Large intestine (tissue), 12 donors: ENCODE measurements at places on chromosomes 16 and 17. TPM values are rescaled to one million over a fixed set of nuclear protein-coding genes. Genes with fewer than 3 reads are reported as not detected.

DNA sequence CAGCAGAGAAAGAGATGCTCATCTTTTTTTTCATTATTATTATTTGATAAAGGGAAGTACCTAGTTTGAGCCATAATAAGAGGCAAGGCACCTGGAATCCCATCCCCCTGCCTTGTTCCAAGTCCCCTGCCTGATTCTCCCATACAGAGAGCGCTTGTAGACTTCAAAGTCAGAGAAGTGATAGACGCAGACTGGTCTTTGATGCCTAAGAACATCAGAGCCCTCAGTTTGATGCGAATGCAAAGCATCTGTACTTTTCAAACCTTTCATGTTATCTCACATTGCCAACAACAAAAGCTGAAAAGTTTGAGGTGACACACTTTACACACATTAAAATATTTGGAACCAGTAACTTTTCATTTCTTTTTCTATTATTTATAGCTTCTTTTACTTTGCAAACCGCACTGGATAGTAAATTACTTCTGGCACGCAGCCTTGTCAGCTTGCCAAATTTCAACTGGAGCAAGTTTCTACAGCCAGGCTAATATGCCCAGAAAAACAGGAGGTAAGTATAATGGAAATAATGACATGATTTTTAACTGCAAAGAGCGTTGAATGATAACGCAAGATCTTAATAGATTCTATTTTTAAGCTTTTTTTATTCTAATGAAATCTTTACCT, 5.9 kb upstream of the UTP6 start:
- no peak for DNase-seq

DNA sequence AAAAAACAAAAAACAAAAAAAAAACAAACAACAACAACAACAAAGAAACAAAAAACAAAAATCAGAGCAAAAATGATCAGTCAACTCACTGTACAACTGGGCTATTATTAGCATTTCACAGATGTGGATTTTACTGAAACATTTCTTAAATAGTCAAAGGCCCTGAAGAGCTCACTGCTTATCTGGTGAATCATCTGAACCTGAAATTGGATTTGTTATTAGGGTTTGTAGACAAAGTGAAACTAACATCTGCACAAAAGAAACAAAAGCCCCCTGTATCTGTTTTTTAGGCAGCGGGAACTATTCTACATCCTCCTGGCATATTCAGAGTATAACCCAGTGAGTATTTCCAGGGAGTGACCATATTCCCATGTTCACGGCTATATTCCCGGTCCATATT, 32.6 kb upstream of the KSR1 start:
- no peak for DNase-seq

DNA sequence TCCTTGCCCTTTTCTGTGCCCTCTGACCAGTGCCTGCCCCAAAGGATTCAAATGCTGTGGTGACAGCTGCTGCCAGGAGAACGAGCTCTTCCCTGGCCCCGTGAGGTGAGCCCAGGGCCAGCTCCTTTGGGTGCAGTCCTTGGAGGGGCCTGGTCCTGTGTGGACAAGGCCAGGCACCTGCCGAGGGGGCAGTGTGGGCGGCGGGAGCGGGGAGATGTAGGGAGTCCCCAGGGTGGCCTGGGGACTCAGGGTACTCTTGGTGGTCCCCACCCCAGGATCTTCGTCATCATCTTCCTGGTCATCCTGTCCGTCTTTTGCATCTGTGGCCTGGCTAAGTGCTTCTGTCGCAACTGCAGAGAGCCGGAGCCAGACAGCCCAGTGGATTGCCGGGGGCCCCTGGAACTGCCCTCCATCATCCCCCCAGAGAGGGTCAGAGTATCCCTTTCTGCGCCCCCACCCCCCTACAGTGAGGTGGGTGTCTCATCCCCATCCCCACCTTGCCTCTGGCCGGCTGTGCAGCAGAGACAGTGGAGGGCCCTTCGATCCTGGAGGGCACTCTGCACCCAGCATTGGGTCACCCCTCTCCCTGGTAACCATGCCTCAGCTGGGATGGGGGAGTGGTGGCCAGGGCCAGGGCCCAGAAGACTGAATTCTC, 4.4 kb downstream of the TMEM92 start:
- DNase-seq, result no peak

DNA sequence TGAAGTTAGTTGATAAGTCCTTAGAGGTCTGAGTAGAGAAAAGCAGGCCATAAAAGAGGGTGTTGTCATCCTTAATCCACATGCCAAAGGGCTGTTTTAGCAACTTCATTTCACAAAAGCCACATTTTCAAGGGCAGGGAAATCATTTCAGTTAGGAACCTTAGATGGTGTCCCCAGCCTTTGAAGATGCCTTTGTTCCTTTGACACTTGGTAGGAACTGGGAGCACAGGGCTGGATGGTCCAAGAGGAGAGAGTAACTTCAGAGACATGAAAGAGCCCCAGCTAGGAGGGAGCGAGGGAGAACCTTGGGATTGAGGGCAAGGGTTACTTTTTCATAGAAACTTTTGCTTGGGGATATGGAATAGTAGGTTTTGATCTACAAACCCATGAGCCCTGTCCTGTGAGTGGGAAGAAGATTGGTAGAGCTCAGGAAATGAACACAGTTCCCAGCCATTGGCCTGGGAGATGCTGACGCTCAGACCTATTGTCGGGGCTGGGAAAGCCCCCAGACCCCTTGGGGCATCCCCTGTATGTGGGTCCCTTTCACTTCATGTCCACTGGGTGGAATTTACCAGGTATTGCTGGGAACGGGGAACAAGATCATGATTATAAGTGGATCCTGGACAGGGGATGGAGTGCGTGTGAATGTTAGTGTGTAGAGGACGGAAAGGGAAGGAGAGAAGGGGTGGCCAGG, 18.9 kb downstream of the MSI2 start:
- no peak for DNase-seq

- DNase-seq, result no peak
Measured at GRCh38 chr16:3001316-3001715, 11.4 kb upstream of the CLDN9 start.

GRCh38 chr16:54594601-54595391, 308.2 kb upstream of the IRX3 start:
- DNase-seq, result no peak

- DNase-seq, result peak; percentile 80
Measured at GRCh38 chr17:61494325-61495160, 42.3 kb downstream of the TBX4 start.

DNA sequence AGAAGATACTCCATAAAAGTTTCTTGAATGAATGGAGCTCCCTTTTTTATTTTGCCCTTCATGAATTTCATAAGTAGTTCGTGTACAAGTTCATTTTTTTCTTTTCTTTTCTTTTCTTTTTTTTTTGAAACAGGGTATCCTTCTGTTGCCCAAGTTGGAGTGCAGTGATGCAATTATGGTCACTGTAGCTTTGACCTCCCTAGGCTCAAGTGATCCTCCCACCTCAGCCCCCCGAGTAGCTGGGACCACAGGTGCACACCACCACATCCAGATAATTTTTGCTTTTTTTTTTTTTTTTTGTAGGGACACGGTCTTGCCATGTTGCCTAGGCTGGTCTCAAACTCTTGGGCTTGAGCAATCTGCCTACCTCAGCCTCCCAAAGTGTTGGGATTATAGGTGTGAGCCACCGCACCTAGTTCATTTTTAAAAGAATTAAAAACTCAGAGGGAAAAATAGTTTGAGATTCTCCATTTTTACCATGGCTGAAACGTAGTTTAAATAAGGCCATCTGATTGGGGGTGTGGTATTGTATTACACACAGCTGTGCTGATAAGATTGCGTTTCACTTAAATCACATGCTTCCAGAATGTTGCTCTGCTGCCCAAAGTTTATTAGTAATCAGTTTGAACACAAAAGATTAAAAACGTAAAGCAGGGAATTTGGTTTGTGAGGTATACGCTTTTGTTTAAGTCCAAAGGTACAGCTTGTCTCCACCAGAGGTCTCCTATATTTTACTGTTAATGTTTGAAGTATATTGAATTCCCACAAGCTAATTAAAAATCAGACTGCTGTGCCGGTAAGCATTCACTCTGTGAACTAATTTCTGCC, 154.1 kb downstream of the SOCS1 start:
- DNase-seq, result peak; percentile 66

- no peak for DNase-seq
Measured at GRCh38 chr17:66814026-66814425, 20.9 kb upstream of the CACNG5 start.

APRT gene
- polyA plus RNA-seq, result 117 TPM

CDH15 gene
- 1.1 TPM for polyA plus RNA-seq

AMDHD2 gene
- polyA plus RNA-seq, result 88.0 TPM

TPSG1 gene
- polyA plus RNA-seq, result 25.4 TPM

YBX2 gene
- 2.8 TPM for polyA plus RNA-seq

TLCD1 gene
- polyA plus RNA-seq, result 9.4 TPM

KRT40 gene
- polyA plus RNA-seq, result 0.07 TPM

SLC12A3 gene
- 0.21 TPM for polyA plus RNA-seq

MYH13 gene
- polyA plus RNA-seq, result 0.04 TPM

HS3ST2 gene
- 0.10 TPM for polyA plus RNA-seq

GRB7 gene
- 35.9 TPM for polyA plus RNA-seq

CD300H gene
- 0.15 TPM for polyA plus RNA-seq

SECTM1 gene
- polyA plus RNA-seq, result 16.1 TPM

KRT20 gene
- 31.7 TPM for polyA plus RNA-seq
